ENCODE measurements at places on chromosomes 16 and 17. TPM values are rescaled to one million over a fixed set of nuclear protein-coding genes. Genes with fewer than 3 reads are reported as not detected.

DNA sequence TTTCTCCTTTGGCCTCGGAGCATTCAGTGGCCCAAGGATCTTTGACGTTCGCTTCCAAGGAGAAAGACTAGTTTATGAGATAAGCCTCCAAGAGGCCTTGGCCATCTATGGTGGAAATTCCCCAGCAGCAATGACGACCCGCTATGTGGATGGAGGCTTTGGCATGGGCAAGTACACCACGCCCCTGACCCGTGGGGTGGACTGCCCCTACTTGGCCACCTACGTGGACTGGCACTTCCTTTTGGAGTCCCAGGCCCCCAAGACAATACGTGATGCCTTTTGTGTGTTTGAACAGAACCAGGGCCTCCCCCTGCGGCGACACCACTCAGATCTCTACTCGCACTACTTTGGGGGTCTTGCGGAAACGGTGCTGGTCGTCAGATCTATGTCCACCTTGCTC, 1.4 kb downstream of the AOC3 start:
- DNase-seq = no peak

TMEM95 gene
- not detected for total RNA-seq

DNA sequence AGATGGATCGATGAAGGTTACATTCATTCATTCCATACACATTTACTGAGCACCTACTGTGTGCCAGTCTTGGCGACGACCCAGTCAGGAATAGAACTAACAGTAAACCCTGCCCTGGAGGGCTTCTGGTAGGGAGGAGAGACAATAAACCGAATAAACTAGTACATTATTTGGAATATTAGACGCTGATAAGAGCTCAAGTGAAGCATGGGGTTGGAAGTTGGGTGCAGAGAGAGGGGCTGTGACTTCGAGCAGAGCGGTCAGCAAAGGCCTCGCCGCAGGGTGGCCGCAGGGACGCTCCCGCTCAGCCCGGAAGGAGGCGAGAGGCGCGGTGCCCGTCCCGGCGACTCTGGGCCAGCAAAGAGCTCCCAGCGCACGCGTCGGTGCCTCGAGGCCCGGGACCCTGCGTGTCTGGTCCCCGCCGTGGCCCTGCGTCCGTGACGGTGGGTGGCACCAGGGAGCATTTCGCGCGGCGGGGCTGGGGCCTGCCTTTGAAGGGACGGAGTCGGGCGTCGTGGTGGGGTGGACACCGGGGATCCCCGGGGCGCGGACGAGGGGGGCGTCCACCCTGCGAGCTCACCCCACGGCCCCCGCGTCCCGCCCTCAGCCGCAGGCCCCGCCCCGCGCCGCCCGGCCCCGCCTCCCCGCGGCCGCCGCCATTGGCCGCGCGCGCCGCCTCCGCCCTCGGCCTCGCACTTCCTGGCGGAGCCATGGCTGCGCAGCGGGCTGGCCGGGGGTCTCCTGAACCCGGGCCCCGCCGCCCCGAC, at the start of gene KLHL36:
Gene KLHL36, plus strand, starts transcription at position 684 of the 767 bp plus-strand sequence. CDS start 2,357 bp downstream, outside the sequence.
- peak; percentile 79 for DNase-seq

GRCh38 chr16:88705076-88705684, 1.0 kb downstream of the RNF166 start:
- DNase-seq = no peak

MEOX1 gene
- total RNA-seq = 1.4 TPM

CLEC18C gene
- total RNA-seq = 0.57 TPM

- DNase-seq = no peak
These were observed 60.6 kb upstream of the DHX40 start for GRCh38 chr17:59504821-59505220.

DNA sequence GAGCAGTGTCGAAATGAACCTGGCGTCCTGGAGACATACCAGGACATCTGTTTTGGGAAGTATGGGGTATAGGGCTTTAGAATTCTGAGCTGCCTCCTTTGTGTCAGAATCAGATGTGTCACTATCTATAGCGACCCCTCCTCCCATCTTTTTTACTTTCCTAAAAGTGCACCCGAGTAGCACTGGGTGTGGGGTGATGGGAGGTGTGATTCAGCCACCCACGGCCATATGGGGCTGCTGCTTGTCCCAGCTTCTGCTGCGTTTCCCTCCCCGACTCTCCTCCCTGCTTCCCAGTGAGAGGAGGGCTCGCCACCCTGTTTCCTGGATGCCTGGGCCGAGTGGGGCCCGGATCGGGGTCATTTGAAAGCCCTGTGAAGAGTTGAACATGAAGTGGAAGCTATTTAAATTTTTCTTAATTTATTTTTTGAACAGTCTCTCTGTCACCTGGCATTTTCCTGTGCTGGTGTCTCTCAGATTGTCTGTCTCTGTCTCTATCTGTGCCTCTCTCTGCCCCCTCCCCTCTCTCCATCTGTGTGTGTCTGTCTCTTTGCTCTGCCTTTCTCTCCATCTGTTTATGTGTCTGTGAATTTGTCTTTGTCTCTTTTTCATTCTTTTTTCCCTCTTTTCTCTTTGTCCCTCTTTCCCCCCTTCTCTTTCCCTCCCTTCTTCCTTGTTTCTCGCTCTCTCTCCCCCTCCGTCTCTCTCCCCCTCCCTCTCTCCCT, 638.8 kb upstream of the EEF2KMT start:
- no peak for DNase-seq

DNA sequence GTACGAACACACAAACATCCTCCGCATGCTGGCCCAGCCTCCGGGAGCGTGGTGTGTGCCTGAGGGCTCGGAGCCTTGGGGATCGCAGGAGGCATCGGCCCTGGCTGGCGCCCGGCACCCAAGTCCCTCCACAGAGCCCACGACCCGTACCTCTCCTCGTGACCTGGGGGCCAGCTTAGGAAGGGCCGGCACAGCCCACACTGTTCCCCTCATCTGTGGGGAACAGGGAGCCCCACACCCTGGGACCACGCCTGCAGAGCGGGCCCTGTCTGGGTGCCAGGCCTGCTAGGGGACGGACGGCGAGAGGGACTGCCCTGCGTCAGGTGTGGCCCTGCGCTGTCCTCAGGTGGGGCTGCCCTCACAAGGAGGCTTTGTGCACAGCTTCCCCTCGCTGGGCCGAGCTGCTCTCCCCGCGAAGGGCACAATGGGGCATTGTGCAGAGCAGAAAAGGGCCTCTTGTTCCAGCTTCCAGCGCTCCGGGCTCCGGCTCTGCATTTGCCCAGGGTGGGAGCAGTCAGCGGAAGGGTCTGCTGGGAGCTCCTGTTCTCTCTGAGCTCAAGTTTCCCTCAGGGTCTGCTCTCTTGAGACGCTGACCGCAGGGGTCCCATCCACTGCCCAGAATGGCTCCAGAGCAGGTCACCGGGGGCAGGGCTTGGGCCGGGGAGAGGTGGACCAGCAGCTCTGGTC, 1.7 kb upstream of the LMF1 start:
- no peak for DNase-seq

DNA sequence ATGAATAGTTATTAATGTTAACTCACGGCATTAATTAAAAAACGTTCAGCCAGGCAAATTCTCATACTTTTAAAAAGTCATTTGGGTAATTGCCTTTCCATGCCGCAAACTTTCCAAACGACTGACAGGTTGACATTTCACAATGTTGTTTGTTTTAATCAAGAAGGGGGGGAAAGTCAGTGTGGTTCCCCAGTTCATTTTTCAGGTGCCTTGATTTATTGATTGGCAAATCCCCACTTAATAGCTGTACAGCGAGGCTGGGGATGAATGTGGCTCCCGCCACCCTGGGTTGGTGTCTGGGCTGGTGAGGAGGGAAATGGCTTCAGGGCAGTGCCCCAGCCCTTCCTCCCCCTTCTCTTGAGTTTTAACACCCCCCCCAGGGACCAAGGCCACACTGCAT, 318.0 kb downstream of the SOX9 start:
- DNase-seq = no peak

GRCh38 chr17:38361694-38362465, 10.2 kb downstream of the SOCS7 start:
- no peak for DNase-seq

DNA sequence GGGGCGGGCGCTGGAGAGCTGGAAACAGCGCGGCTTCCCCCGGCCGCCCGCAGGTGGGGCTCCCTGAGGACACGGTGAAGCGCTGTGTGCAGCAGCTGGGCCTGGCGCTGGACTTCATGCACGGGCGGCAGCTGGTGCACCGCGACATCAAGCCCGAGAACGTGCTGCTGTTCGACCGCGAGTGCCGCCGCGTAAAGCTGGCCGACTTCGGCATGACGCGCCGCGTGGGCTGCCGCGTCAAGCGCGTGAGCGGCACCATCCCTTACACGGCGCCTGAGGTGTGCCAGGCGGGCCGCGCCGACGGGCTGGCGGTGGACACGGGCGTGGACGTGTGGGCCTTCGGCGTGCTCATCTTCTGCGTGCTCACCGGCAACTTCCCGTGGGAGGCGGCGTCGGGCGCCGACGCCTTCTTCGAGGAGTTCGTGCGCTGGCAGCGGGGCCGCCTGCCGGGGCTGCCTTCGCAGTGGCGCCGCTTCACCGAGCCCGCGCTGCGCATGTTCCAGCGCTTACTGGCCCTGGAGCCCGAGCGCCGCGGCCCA, 27.8 kb downstream of the SBK1 start:
- DNase-seq = no peak

GRCh38 chr17:72840019-72840418, 252.5 kb downstream of the SLC39A11 start:
- no peak for DNase-seq

SLX4 gene
- total RNA-seq = 4.8 TPM

CHMP6 gene
- total RNA-seq = 28.0 TPM

DNA sequence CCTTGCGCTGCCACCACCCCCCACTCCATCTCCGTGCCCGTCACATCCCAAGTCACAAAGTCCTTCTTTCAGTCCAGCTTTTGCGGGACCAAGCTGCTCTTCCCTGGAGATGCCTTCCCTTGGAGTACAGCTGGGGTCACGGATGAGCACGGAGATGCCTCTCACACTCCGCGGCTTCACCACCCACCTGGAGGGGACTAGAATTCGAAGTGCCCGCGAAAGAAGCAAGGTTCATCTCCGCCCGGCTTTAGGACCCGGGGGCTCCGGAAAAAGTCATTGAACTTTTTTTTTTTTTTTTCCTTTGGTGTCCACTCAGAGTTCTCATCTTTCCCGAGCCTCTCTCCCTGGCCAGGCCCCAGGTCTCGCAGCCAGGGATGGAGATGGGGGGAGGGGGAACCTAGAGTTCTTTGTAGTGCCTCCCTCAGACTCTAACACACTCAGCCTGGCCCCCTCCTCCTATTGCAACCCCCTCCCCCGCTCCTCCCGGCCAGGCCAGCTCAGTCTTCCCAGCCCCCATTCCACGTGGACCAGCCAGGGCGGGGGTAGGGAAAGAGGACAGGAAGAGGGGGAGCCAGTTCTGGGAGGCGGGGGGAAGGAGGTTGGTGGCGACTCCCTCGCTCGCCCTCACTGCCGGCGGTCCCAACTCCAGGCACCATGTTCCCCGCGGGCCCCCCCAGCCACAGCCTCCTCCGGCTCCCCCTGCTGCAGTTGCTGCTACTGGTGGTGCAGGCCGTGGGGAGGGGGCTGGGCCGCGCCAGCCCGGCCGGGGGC, at the start of gene FKBP10:
Gene FKBP10, plus strand, starts transcription at position 624 of the 771 bp plus-strand sequence. Its CDS starts 31 bp downstream, at position 655.
- DNase-seq = peak; percentile 97

DNA sequence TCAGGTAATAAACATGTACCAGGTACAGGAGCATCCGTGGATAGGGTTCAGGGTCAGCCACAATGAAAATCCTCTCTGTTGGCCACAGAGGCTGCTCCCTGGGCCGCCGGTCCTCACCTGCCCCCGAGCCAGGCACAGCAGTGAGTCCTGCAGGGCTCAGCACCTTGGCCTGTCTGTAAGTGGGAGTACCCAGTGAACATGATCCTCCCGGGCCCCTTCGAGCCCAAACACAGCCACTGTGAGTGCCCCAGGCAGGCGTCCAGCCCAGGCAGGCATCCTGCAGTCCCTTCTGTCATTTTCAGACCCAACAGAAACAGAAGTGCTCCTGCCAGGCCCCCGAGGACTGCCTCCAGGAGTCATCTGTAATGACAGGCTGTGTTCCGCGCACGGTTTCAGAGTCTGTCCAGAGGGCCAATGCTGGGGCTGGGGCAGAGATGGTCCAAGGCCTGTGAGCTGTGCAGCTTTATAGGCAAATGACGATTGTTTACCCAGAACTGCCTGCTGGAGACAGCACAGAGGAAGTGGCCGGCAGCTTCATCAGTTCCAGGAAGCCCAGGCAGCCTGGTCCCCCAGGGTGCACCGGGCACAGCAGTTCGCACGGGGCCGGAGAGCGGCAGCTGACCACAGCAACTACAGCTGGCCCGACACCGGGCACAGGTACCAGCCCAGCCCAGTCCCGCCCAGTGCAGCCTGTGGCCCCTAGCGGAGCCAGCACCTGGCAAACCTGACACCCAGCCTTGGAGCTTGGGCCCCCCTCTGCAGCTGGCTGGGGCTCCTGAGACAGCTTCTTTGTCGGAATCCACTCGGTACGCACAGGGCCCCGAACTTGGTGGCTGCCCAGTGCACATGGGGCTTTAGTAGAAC, 13.2 kb downstream of the SLC7A5 start:
- no peak for DNase-seq

SNAI3 gene
- 2.3 TPM for total RNA-seq

UTS2R gene
- total RNA-seq = not detected

- DNase-seq = no peak
These were observed 29.4 kb upstream of the ATP2A3 start for GRCh38 chr17:3993493-3994220.

Measured in kidney (tissue), 22 donors.